SW480 (cell line): ENCODE measurements at places on chromosomes 13 and 19.
A peak's percentile ranks its signal among the peaks of the same experiment; 100 is the strongest.

DNA sequence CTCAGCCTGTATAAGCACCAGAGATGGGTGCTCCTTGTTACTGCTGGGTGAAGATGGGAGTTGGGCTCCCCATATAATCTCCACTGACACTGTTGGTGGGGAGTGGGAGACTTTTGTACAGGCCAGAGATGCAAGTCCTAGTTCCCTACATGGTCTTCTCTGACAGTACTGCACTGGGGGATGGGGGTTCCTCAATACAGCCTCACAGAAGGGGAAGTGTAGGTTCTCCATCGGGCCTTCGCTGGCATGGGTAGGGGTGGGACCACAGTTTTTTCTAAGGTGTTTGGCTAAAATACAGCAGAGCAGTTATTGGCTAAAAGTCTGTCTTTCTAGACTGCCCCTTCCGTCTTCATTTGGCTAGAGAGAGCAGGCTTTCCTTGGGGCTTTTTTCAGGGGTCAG lies 167.2 kb upstream of the SERP2 start:
- no peak for DNase-seq

DNA sequence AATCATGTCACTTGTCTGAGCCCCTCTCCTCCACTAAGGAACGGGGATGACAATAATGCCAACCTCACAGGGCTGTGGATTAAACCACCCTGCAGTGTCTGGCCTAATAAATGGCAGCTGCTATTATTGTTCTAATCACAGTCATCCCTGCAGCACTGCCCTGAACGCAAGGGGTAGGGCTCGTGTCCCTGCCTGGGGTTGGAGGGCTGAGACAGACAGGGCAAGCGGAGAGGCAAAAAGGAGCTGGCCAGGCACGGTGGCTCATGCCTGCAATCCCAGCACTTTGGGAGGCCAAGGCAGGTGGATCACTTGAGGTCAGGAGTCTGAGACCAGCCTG lies 10.2 kb upstream of the KPTN start:
- no peak for DNase-seq

GRCh38 chr19:52665529-52665928 lies 27.4 kb upstream of the ZNF83 start:
- DNase-seq = no peak

GRCh38 chr13:100917011-100917410 lies 242.4 kb upstream of the TMTC4 start:
- DNase-seq = no peak

GRCh38 chr13:57552437-57552836 lies 79.1 kb upstream of the PCDH17 start:
- no peak for DNase-seq

DNA sequence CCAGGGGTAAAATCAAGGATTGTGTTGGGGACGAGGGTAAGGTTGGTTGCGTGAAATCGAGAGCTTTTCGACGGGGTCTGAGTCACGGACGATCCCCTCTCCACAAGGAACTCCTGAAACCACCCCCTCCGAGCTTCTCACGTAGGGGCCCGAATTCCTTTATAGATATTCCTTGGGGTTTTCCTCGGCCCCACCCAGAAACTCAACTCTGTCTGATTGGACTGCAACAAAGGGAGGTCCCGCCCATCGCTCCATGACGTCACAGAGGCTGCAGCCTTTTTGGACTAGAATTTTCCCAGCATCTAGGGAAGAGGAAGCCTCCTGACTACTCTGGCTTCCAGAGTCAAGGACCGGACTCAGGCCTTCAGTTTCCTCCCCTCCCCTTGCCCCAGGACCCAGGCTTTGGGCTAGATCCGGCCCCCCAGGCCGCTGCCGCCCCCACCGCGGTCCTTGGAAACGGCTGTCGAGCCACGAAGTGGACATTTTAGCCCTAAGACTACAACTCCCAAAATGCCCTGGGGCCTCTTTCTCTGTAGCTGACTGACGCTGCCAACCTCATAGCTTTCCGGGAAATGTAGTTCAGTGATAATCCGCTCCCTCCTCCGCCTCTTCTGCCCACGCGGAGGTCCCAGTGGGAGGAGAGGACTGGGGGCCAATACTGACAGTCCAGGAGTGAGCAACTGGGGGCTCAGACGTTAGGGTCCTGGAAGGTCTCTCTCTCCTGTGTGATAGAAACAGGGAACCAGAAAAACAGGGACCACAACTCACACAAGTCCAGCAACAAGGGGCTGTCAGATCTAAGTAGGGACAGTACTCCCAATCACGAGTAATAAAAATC lies at the start of gene IZUMO1:
Gene IZUMO1, minus strand, starts transcription at position 172 of the 838 bp plus-strand sequence. CDS start 1,050 bp downstream, outside the sequence.
- no peak for DNase-seq

DNA sequence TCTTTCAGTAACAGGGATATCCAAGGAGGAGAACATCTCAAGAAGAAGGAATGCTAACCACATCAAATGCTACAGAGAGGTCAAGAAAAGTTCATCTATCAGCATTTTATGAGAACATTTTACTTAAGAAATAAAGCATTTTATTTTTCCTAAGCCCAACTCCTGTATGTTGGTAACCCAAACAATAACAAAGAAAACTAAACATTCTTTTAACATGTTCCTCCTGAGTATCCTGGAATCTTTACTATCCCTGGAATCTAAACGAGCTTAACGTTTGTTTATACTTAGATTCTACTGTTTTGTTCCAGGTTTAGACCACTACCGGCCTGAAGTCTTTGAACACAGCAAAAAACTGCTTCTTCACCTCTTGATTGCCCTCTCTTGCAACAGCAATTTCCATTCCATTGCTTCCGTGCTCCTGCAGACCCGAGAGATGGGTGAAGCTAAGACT lies 89.7 kb downstream of the ZAR1L start:
- peak; percentile 65 for DNase-seq

DNA sequence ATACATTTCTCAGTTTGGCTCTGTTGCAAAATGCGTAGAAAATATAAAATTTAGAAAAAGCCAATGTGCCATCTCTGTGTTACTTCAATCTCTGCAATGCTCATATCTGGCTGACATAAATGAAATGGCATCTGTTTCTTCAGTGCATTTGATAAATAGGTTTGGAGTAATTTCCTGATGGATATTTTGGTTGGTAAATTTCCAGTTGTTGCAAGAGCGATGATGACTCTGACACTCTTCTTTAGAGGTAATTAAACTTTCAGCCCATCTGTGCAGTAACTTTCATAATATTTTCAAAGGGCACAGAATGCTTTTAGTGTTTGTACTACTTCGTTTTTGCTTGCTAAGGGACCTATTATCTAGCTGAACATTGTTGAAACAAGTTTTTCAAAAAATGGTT lies 1286.4 kb downstream of the PCDH9 start:
- DNase-seq = no peak

- DNase-seq = no peak
Observed at GRCh38 chr13:28628241-28628640, 30.7 kb upstream of the POMP start.

- DNase-seq = no peak
Observed at GRCh38 chr13:77055158-77055557, 28.2 kb upstream of the FBXL3 start.

DNA sequence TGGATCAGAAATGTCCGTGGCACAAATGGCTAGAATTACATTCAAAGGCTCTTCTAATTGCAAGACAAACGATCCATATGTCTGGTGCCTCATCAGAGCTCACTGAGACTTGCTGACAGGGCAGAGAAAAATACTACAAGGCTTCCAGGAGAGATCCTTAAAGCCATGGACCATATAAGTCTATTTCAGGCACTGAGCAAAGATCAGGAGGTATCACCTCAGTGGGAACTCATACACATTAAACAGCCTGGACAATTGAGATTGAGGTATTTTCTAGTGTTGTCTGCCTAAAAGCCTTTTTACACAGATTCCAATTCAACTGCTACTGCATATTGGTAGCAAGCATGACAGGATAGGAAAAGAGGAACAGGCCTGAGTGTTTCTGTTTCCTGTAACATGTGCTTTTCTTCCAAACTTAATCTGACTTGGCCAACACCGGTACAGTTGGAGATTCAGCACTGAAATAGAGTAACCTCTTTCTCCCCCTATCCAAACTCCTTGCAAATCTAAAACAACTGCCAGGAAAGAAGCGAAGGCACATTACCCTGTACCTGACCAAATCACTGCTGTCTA lies 65.9 kb downstream of the SERP2 start:
- DNase-seq = no peak

GRCh38 chr13:42649831-42650230 lies 75.9 kb downstream of the TNFSF11 start:
- DNase-seq = no peak

- no peak for DNase-seq
Observed at GRCh38 chr13:112899281-112900225, 69.5 kb upstream of the MCF2L start.

DNA sequence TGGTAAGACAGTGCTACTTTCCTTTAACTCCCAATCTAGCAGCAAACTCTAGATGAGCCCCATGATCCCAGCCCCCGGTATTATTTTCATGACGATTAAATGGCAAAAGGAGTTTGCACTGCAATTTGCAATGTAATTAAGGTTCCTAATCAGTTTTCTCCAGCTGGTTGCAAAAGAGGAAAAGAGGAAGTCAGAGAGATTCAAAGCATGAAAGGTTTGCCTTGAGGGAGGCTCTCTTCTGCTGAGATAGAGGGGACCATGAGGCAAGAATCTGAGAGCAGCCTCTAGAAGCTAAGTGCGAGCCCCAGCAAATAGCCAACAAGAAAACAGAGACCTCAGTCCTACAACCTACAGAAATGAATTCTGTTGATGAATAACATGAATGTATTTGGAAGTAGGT lies 527.1 kb downstream of the UQCRFS1 start:
- no peak for DNase-seq

- no peak for DNase-seq
Observed at GRCh38 chr13:22118158-22118557, 447.3 kb downstream of the FGF9 start.

GRCh38 chr19:29687897-29688728 lies 22.9 kb downstream of the PLEKHF1 start:
- DNase-seq = no peak

GRCh38 chr19:50414864-50415660 lies 3.7 kb upstream of the SPIB start:
- DNase-seq = no peak

DNA sequence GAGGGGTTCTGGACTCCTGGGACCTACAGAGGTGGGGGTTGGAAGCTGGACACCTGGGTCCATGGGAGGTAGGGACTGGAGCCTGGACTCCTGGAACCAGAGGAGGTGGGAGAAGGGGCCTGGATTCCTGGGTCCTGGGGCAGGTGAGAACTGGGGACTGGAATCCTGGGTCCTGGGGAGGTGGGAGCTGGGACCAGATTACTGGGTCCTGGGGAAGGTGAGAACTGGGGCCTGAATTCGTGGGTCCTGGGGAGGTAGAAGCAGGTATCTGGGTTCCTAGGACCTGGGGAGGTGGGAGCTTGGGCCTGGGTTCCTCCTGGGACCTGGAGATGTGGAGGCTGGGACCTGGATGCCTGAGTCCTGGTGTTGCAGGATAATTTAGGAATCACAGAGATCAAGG lies 653 bp downstream of the CLEC4M start:
- no peak for DNase-seq

GRCh38 chr13:30418075-30418716 lies 4.1 kb upstream of the UBE2L5 start:
- no peak for DNase-seq

- no peak for DNase-seq
Observed at GRCh38 chr19:19687090-19687489, 18.5 kb downstream of the ZNF101 start.

GRCh38 chr19:19782783-19783182 lies 38.8 kb downstream of the ZNF506 start:
- no peak for DNase-seq

- no peak for DNase-seq
Observed at GRCh38 chr13:44837250-44837649, 152.0 kb downstream of the NUFIP1 start.

- DNase-seq = peak; percentile 35
Observed at GRCh38 chr13:111904701-111905608, 162.0 kb upstream of the SOX1 start.

DNA sequence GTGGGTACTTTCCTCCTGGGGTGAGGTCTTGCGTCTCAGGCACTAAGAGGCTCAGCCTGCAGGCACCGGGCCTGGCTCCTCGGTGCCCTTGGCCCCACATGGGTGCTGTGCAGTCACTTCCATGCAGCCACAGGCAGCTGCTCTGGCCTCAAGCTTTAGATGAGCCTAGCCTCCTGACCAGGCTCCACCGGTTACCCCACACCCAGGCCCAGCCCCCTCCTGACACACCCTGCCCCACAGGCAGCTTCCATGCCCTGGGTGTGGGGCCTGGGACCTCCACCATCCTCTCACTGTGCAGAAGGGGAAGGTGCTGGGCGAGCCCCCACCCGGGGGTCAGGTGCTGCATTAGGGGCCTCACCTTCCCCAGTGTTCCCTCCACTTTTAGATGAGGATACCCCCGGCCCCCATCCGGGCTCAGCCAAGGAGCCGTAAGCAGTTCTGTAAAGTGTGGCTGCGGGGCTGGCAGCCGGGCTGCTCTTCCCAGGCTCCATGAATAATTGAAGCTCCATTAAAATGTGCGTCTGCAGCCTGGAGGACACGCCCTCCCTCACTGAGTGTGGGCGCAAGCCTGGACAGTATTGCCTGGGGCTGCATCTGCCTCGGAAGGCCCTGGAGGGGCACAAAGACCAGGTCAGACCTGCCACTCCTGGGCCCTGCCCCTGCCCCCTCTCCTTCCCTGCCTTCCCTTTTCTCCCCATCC lies 72.5 kb upstream of the KCTD15 start:
- peak; percentile 36 for DNase-seq

GRCh38 chr19:55152017-55152416 lies 3.0 kb upstream of the TNNT1 start:
- no peak for DNase-seq

DNA sequence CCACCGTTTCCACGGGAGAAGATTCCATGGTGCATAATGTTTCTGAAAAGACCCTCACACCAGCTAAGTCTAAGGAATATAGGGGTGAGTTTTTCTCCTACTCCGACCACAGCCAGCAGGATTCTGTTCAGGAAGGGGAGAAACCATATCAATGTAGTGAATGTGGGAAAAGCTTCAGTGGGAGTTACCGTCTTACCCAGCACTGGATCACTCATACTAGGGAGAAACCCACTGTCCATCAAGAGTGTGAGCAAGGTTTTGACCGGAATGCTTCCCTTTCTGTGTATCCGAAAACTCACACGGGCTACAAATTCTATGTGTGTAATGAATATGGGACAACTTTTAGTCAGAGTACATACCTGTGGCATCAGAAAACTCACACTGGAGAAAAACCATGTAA lies 19.1 kb downstream of the ZNF473 start:
- DNase-seq = no peak

- DNase-seq = no peak
Observed at GRCh38 chr13:45989607-45990006, 62.9 kb downstream of the ZC3H13 start.

- no peak for DNase-seq
Observed at GRCh38 chr13:21913010-21913409, 242.1 kb downstream of the FGF9 start.
